AG09309 (cell line): ENCODE measurements at places on chromosomes 7 and 10.

DNA sequence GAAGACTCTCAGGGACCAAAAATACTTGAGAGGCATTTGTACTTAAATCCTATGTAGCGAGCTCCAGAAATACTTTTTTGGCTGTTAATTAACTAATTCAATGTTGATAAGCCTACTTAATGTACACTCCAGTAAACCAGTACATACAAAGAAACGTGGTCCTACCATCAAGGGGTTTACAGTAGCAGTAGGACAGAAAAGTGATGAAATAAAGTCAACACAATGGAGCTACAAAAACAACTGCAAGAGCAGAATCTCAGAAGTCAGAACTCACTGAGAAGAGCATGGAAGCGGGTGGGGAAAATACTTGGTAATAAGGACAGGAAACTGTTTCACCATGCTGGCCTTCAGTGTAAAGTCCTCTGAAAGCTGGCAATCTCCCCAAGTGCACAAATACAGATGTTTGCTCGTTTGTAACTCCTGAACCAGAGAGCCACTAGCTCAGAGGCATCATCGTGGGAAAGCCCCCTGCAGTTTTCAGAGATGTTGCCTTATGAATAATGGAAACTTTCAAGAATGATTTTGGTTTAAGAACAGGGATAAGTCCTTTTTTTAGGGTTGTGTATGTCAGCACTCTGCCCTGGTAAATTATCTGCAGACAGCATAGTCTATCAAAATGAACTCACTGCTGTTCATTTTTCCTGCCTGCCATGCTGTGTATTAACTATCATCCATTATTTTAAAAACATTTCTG is 233.2 kb downstream of the SORCS1 start:
- DNase-seq, result no peak

DNA sequence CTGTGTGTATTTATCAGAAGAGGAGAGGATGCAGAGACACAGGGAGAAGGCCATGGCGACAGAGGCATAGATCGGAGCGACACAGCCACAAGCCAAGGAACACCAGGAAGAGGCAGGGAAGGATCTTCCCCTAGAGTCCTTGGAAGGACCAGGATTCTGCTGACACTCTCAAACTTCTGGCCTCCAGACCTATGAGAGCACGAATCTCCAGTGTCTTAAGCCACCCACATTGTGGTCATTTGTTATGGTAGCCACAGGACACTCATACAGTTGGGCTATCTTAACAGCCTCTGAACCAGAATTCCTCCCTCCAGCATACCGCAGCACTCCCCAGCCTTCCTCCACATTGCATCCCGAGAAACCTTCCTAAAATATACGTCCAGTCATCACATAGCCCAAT is 367.0 kb upstream of the MGMT start:
- DNase-seq, result no peak

DNA sequence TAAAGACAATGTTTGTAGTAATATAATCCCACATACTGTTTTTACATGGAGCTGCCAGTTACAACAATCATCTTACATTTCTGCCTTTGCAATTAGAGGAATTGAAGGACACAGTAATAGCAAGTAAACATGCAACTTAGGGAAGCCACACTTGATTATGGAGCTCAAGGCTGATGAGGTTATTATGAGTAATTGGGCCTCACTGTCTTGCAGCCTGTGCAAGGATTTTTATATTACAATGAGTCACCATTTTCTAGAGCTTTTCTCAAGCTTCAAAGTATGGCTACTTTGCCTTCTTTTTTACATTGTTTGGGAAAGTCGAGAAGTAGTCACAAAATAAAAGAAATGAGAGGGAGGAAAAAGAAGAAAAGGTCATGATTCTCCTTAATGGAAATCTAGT is 226.4 kb downstream of the KIAA1217 start:
- peak; percentile 71 for DNase-seq

DNA sequence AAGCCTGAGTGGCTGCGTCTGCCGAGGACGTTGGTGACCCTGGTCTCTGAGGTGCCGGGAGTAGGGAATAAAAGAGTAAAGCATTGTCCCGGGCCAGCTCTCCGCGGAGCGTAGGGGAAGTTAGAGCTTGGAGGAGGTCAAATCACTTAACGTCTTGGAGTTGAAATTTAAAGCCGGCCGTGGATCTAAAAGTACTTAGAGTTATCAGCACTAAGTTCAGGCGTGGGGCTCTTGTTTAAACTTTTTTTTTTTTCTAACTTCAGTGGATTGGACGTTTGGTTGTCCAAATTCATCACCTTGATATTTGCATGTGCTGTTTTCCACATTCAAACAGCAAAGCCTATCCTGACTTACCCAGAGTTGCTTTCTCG is 700 bp downstream of the NIPSNAP2 start:
- no peak for DNase-seq
